ENCODE measurements at places on chromosomes 11 and 22.

DNA sequence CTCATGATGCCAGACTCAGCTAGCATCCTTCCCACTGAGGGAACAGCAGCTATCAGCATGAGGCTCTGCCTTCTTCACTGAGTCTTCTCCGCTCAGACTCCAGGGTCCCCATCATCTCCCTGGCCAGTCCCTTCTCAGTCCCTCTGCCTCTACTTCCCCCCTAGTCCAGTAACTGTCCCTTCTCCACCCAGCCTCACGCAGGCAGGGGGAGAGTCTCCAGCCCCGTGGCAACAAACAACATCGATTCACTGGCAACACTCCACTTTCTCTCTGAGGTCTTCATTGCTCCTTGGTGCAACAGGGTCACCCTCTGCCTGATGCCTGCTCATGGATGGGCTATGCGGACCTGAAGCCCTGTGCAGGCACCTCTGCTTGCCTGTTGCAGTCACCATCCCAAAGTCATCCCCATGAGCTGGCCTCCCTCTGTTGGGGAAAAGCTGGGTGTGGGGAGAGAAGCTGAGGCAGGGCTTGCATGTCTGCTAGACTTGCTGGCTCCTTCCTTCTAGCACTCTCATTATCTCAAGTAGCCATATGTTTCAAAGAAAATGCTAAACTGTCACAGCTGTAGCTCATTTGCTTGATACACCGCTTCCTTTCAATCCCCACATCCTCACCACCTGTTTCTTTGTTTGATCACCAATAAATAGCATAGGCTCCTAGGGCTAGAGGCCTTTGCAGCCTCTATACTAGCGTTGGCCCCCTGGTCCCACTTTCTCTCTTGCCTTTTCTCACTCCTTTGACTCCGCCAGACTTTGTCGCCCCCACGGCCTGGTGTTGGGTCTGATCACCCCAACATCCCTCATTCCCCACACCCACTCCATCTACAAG is 4.3 kb upstream of the BCR start:
- DNase-seq, result no peak

- no peak for DNase-seq
Measured at GRCh38 chr22:40116496-40117200, 61.1 kb upstream of the TNRC6B start.

DNA sequence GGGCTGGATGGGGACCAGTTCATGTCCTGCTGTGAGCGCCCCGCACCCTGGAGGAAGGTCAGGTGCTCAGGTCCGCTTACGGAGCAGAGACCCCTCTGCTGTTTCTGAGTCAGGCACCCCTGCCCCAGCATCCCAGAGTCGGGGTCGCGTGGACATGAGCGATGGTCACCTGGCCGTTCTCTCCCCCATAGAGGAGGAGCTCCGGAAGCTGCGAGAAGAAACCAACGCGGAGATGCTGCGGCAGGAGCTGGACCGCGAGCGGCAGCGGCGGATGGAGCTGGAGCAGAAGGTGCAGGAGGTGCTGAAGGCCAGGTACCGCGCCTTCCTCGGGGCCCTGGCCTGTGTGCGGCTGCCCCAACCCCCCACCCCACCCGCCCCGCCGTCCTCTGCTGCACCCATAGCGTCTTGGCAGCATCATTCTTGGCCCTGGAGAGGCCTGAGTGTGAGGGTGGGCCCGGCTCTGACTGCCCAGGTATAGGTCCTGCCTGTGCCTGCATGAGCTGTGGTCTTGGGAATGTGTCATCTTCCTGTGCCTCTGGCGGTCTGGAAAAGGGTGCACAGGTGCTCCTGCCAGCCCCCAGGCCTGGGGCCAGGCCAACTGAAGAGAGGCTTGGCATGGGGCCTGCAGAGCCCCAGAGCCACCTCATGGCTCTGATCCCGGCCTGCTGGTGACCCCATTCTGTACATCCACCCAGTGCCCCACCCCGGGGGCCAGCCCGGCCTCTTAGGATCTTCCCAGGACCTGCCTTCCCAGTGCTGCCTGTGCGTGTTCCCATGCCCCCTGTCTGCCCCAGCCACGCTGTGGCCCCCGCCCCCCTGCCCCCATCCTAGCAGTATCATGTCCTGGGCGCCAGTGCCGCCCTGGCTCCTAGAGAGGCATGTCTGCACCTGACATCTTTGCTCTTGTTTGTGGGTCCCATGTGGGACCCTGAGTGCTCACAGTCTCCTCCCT is 38.1 kb downstream of the GRAMD4 start:
- DNase-seq, result no peak

GRCh38 chr11:77127235-77127911 is 673 bp upstream of the MYO7A start:
- DNase-seq, result no peak

- peak; percentile 45 for DNase-seq
Measured at GRCh38 chr11:44592125-44592940, 26.9 kb downstream of the CD82 start.

- DNase-seq, result no peak
Measured at GRCh38 chr11:33936725-33937604, 45.1 kb upstream of the LMO2 start.

DNA sequence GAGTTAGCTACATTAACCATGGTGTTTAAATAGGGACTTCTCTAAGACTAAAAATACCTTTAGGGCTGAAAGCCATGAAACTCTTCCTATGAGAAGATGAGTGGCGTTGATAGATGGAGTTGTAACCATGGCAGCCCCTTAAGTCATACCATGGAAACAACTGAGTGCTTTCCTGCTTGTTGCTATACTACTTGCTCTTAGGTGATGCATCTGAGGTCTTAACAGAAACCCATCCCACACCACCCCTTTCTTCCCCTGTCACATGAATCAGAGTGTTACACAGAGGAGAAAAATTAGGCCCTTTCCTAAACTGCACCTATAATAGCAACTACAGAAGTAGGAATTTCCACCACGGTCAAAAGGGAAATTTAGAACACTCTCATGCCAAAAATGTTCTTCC is 64.3 kb upstream of the ZC3H12C start:
- DNase-seq, result no peak

Data from NCI-H446 (cell line).